ENCODE measurements at places on chromosomes 6 and 20. TPM values are rescaled to one million over a fixed set of nuclear protein-coding genes. Genes with fewer than 3 reads are reported as not detected.

DEF6 gene
- 11.3 TPM for total RNA-seq

OLIG3 gene
- not detected for total RNA-seq

XKR7 gene
- 6.8 TPM for total RNA-seq

FKBP1C gene
- total RNA-seq = 1.7 TPM

CUTA gene
- 376 TPM for total RNA-seq

TMEM239 gene
- total RNA-seq = not detected

CCHCR1 gene
- 33.6 TPM for total RNA-seq

PACRG gene
- total RNA-seq = not detected

EPB41L1 gene
- 12.9 TPM for total RNA-seq

BANF2 gene
- total RNA-seq = not detected

CCN5 gene
- total RNA-seq = 0.17 TPM

PXT1 gene
- total RNA-seq = not detected

ENPP4 gene
- total RNA-seq = not detected

ZFP64 gene
- 156 TPM for total RNA-seq
